Renal pelvis (tissue), 12 donors: ENCODE measurements at places on chromosomes 7 and 10. TPM values are rescaled to one million over a fixed set of nuclear protein-coding genes. Genes with fewer than 3 reads are reported as not detected.

GRCh38 chr10:84329196-84329611, 815 bp downstream of the CCSER2 start:
- peak; percentile 14 for DNase-seq

DNA sequence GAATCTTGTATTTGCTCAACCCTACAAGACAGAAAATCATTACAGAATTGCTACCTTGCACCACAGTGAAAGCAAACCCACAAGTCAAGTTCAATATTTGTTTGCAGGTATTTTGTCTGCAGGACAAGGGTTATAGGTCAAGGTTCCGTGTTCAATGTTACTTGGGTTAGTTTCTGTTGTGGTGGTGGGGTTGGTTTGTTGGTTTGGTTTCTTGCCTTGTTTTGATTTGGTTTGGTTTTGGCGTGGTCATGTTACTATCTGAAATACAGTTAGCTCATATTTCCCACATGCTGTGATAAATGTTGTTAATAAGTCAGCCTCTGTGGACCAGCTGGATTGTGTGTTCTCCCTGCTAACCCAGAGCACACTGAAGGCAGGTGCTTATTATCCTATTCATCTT, 75.6 kb upstream of the INSIG1 start:
- DNase-seq, result no peak

- no peak for DNase-seq
Measured at GRCh38 chr7:16278167-16278787, 143.1 kb downstream of the CRPPA start.

The TCF7L2 gene
- 51.4 TPM for polyA plus RNA-seq

GRCh38 chr10:128339753-128340152, 213.5 kb upstream of the MKI67 start:
- DNase-seq, result no peak

DNA sequence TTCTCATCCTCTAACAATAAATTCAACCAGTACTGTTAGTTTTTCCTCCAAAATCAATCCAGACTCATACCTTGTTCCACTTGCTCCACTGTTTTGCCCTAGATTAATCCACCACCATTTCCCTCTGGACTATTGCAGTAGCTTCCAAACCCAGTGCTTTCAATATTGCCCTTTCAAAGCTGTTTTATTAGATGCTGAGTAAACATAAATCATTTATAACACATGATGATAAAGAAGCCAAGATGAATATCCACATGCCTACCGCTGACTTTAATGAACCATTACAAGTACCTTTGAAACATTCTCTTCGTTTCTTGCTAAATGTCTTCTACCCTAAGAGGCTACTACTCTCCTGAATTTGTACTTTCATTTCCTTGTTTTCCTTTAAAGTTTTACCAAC, 174.2 kb upstream of the FAM171A1 start:
- no peak for DNase-seq

- no peak for DNase-seq
Measured at GRCh38 chr7:12016439-12016838, 184.4 kb upstream of the THSD7A start.

DNA sequence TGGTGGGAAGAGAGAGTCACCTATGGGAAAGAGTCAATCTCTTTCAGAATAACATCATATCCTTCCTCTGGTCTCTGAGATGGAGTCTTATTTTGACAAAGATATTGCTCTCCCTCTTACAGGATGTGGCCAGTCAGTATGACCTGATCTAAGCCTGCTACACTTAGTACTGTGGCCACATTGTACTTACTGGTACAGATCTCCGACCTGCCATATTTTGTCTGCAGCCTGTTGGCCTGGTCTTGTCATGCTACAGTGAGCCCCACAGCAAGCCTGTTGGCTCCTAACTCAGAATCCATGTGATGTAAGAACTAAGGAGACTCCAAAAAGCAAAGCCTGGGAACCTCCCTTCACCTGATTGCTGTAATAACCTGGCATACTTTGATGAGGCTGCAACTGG, 377.8 kb downstream of the SFMBT2 start:
- DNase-seq, result no peak

The TMEM130 gene
- polyA plus RNA-seq, result 4.1 TPM

The HTRA1 gene
- polyA plus RNA-seq, result 179 TPM

The SRRM3 gene
- polyA plus RNA-seq, result 2.1 TPM

DNA sequence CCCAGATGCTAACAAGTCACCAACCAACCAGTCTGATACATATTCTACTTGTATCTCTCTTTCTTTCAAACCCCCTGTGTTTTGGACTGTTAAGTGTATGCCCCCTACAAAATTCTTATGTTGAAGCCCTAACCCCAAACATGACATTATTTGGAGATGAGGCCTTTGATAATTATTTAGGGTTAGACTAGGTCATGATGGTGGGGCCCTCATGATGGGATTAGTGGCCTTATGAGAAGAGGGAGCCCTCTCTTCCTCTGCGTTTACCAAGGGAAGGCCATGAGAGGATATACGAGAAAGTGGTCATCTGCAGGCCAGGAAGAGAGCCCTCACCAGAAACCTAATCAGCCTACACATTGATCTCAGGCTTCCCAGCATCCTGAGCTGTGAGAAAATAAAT, 2.5 kb downstream of the RAPGEF5 start:
- no peak for DNase-seq

DNA sequence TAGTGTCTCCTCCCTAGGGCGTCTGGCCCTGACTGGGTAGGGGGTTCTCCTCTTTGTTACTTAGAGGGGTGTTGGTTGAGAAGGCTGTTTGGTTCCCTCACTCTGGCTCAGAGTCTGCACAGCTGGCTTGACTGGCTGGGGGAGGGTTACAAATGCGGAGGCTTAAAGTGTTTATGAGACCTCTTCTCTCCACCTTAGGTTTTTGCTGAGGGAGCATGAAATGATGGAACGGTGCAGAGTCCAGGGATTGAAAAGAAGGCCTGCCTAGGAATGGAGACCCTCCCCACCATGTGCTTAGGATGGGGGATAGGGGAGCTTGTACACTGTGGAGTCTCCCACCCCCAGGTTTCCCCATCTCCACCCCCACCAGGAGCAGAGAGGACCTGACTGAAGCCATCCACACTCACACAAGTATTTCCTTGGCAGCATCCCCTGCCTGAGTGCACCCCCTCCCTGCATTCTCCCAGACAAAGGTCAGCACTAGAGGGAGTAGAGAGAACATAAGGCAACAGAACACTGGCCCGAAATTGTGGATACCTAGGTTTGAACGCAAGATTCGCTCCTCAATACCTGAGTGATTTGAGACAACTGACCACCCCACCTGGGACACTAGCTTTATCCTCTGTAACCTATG, 1.7 kb upstream of the LDB1 start:
- DNase-seq, result no peak

The CDC14C gene
- not detected for polyA plus RNA-seq

DNA sequence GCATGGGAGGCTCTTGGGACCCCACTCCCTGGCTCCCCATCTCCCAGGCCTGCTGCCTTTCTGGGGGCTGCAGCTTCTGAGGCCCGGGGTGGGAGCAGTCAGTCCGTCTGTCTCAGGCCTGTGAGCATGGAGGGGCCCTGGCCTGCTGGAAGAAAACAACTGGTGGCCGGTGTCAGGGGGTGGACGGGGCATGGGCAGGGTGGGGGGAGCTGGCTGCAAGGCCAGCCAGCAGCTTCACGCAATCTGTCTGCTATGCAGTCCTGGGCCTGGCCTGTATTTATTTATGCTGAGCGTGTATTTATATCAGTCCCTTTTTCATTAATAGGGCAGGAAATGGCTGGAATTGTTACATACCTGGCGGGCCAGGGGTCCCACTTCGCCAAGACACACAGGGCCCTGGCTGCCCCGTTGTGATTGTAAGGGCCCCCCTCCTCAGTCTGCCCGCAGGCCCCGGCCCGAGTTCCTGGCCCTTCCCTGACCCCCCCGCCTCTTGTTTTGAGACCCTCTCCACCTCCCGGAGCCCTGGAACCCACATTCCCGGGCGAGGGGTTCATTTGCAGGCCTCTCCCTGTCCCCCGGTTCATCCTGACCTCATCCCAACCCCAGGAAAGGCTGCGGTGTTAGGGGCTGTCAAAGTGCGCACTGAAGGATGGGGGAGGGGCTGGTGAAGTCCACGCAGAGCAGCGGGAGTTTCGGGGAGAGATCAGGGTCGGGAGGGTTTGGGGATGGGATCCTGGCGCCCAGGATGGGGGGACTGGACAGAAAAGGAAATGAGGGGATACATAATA, 8.2 kb downstream of the TMEM270 start:
- no peak for DNase-seq

The GAD2 gene
- 4.1 TPM for polyA plus RNA-seq

DNA sequence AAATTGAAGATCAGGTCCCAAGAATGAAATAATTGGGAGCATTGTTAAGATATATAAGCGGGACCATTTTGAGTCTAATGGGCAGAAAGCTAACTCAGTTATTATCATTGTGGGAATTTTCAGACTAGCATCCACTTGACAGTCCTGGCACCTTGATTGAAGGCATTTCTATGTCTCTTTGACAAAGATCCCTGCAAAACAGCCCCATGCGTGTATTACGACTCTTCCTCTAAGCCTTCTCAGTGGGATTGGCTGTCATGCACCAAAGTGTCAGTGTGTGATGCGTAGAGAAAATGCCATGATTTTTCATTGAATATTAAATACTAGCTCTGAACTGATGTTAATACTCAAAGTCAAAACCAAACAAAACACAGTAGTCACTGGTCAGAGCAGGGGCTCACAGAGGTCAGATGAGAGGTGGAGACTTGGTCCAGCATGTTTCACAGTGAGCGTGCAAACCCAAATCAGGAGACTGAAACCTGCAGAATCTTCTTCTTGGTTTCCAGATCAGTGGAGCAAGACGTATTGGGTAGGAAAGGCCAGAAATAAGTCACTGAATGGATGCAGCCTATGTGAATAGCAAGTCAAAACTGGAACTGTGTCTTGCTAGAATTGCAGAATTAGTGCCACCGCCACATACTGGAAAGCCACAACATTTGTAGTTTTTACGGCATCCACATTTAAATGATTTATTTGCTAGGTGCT, 303.6 kb upstream of the AKR1E2 start:
- no peak for DNase-seq

The MYL10 gene
- 0.30 TPM for polyA plus RNA-seq

- no peak for DNase-seq
Measured at GRCh38 chr10:5443429-5443828, 31.1 kb downstream of the NET1 start.

GRCh38 chr10:27446091-27446918, 57.8 kb upstream of the RAB18 start:
- peak; percentile 21 for DNase-seq

DNA sequence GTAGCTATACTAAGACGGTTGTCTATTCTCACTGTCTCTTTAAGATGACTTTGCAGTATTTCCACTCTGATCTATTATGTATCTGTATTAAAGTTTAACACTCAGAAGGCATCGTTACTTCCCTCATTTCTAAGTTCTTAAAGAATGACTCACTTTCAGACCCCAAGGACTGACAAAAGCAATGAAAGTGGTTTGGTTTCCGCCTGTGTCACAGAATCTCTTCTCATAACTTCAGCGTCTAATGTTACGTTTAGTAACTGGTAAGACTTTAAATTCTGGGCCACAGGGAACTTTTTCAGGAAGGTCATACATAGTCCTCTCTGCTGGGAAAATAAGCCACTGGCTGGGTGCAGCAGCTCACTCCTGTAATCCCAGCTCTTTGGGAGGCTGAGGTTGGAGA, 892.0 kb upstream of the AUTS2 start:
- DNase-seq, result no peak

DNA sequence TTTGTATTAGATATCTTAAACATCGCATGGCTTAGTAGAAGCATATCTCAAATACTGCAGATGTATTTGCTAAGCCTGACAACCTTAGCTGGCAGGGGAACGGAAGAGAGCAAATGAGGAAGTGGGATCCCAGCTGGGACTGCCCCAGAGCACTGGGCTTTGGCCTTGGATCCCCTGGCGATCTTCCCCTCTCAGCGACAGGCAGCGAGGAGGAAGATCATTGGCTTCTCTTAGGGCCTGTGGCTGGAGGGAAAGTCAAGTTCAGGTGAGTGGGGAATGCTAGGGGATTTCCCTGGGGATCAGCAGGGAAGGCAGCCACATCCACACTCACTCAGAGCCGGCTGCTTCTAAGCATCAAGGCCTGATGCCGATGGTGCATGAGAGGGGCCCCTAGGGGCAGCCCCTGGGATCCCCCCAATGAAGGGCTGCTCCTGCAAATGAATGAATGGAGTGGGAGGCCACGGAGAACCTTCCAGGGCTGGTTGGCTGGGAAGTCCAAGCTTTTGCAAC, 42.0 kb downstream of the LYZL2 start:
- DNase-seq, result no peak

The CLDN3 gene
- polyA plus RNA-seq, result 69.6 TPM

- DNase-seq, result no peak
Measured at GRCh38 chr10:28300027-28300426, 2.8 kb downstream of the MPP7 start.

DNA sequence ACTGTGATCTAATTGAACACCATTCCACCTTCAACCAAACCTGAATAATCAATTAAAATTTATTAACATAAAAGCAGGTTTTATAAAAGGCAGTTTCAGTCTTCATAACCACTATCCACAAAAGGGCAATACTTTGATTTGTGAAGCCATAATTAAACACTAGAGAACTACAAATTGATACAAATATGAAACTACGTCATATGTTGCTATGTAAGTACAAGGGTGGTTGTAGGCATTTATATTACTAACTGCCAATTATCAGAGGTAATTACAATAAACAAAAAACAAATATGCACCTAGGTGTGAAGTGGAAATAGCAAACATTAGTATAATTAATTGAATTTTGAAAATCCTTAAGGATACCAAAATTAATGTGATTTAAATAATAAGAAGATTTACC, 368.5 kb upstream of the PCDH15 start:
- DNase-seq, result no peak

- DNase-seq, result no peak
Measured at GRCh38 chr7:158976468-158976848, 120.1 kb downstream of the DYNC2I1 start.

The SH2B2 gene
- polyA plus RNA-seq, result 3.7 TPM

The IGF2BP3 gene
- 90.2 TPM for polyA plus RNA-seq

- no peak for DNase-seq
Measured at GRCh38 chr7:81704595-81704994, 65.3 kb downstream of the HGF start.

DNA sequence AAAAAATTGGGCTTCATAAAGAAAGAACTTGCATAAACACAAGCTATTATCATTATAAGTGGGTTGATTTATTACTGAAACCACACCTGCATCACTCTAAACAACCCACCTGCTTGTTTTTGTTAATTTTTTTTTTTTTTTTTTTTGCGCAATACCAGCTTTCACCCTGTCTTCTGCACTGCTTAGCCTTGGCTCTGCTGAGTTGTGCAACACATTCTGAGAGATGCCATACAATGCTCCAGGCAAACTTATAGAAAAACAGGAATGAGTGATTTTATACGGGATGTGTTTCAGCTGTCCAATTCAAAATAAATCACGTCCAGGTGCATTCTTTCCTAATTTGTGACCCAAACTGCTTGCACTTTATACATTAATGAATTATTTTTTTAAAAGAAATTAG, 923.6 kb downstream of the GATA3 start:
- no peak for DNase-seq

- DNase-seq, result no peak
Measured at GRCh38 chr7:74293577-74293908, 4.3 kb downstream of the CLIP2 start.

The CCL24 gene
- polyA plus RNA-seq, result 0.93 TPM

The DDC gene
- polyA plus RNA-seq, result 79.4 TPM
